Fibroblast of skin of scalp (primary cell): ENCODE measurements at places on chromosomes 1 and 21.
A peak's percentile ranks its signal among the peaks of the same experiment; 100 is the strongest.

DNA sequence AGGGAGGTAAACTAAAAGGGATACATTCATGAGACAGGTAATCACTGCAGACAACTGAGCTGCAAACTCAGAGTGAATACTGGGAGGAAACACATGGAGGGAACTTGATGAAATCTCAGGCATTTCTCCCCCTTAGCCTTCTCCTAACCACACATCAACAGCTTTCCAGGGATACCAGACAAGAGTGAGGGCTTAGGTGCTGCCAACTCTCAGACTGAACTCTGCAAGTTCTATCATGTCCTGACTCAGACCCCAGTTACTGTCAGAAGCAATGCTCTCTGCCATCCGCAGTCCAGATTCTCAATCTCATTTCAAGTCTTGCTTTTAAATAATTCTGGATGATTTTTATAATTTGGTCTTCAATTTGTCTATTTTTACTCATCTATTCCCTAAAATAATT, 267.3 kb downstream of the LTN1 start:
- peak; percentile 35 for DNase-seq

DNA sequence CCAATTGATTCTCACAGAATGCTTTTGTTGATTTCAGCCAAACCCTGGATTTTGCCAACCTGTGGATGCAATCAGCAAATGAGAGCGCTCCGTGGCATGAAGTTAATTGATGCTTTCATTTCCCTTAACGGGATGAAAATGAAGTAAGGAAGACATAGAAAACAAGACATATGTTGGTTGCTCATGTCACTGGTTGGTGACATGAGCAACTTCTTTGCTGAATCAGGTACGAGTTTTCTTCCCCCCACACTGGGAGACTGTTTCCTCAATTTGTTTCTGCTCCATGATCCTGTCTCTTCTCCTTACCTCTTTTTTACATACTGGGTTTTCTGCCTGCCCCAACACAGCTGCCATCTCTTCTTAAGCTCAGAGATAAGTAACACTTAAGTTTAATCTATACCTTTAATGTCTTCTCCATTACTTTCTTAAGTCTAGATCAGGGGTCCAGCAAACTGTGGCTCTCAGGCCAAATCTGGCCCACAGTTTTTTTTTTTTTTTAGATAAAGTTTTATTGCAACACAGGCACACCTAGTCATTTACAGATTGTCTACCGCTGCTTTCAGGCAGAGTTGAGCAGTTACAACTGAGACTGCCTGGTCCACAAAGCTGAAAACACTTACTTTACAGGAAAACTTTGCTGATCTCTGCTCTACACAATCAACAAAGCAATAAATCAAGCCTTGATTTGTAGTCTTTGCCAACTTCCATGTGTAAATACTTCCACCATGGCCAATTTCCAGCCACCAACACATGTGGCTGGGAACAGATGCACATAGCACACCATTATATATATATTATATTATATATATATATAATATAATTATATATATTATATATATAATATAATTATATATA, 13.3 kb downstream of the GPR157 start:
- no peak for DNase-seq

DNA sequence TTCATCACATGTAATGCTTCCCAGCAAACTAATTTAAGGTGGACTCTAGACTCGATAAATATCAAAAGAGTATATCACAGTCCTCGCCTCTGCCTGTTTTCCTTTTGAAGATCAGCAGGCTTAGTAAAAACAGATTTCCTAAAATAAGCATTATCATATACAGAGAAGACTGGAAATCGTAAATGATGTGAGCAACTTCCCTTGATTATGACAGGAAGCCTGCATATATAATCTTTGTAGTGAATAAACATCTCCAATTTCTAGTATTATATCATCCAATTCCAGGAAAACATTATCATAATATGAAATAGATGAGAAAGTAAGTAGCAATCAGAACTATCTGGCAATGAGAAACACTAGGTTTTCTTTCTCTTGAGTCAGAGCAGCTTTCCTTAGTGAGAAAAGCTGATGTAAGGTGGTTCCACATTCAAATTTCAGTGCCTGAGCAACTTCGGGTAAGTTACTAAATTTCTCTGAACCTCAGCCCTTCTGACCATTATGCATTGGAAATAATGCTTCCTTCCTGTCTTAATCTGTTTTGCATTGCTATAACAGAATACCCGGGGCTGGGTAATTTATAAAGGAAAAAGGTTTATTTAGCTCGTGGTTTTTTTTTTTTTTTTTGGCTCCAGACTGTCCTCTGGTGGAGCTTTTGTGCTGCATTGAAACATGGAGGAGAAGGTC, 12.6 kb upstream of the POU2F1 start:
- no peak for DNase-seq

DNA sequence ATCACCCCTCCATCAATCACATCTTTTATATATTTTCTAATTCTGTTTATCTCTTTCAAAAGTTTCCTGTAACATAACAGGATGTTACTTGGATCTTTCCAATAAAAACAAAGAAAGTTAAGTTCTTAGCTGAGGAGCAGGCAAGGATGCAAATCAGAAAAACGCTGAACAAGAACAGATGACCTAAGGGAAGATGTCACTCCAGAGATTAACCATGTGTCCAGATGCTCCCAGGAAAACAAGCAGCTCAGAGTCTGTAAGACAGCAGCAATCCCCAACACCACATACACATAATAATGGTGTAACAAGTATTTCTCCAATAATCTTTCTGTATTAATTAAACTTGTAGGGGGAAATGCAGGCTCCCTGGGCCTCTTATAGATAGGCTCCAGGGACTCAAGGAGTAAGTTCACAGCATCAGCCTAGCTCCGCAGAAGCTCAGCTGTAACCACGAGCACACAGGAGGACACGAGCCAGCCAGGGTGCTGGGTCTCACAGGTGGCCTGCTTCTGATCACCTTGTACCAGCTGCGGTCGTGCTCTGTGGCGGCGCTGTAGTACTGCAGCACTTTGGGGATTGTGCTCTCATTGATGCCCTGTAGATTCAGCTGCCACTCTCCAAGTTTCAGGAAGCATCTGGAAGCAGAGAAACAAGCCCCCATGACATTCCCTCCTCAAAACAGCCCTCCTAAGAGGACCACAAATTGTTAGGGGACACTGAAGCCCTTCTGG, 33.1 kb upstream of the EXOSC10 start:
- DNase-seq: no peak
